ENCODE measurements at places on chromosomes 7 and 10.

DNA sequence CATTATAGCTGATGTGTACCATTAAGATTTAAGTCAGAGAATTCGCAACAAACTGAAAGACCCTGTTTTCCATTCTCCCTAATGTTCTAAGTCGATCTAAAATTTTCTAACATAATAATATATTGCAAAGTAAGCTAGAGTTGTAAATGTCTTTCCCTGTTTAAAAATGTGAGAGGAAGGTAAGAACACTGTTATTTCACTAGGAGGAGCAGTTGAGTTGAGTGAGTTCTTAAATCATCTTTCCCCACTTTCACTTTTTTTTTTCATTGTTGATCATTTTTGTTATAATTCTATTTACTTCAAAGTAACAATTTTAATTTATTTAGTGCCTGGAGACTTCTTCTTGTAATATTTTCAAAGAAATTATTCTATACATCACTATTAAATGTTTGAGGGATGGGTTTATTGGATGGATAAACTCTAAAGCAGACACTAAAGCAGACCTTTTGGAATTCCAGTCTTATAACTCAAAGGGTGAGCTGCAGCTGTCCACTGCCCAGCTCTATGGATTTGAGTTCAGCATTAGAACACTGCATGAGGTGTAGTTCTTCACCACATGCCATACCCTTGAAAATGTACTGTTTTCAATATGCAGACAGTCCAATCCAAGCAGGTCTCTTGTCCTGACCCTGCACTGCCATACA, 181.3 kb upstream of the FZD1 start:
- no peak for DNase-seq

DNA sequence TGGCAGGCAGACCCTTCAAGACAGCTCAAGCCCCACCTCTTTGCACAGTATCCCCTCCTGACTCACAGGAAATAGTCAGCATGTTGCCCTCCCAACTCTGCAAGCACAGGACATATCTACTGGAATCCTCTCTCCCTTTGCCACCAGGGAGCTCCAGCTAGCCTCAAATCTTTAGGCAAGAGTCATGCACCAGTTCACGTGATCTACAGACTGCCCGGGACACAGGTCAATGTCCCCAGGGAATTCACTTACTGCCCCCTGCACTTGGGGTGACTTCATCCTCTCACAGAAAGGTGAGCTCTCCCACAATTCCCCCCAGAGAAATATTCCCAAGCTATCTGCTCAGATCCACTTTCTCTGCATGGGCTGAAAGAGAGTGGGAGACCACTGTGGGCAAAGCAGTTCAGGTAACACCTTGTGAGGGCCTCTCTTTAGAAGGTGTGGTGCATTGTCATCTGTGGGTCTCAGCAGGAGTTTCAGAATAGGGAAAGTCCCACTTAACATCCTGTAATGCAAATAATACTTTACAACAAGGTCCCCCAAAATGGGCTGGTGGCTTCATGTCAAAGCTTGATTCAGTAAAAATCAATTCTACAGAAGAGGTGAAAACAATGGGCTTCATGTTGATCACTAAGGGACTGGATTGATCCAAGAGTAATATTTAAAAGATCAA, 129.9 kb downstream of the NOC3L start:
- DNase-seq, result no peak

DNA sequence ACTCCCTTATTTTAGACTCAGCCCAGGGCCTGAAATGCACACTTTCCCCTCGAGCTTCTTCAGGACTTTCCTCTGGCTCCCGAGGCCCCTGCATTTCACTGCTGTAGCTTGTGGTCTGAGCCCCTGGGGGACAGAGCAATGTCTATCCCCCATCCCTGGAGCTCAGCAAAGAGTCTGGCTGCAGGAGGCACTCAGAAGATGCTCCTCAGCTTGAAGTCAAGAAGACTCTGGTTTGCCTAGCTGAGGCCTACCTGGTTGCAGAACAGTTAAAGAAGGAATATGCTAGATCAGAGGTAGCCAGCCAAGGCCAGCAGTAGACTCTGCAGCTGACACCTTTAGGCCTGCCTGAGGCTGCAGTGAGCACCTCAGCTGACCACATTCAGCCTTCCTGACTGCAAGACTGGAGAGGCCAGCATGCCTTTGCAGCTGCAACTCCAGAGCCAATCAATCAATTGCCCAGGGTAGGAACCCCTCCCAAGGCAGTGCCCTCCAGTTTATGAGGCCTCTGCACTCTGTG, 36.9 kb upstream of the IKZF1 start:
- no peak for DNase-seq

DNA sequence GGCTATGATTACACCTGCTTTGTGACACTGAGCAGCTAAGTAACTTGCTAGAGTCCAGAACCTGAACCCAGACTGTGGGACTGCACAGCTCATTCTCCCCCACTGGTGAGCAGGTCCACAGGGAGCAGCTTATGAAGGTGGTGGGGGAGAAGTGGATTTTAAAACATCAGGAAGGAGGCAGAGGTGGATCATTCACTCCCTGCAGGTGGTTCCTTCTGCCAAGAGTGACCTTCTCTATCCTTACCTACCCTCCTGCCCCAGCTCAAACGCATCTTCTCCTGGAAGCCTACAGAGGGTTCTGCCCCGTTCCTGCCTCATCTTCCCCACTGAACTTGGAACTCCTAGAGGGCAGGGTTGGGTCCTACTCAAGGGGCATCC, 539 bp upstream of the FAM241B start:
- DNase-seq, result no peak

DNA sequence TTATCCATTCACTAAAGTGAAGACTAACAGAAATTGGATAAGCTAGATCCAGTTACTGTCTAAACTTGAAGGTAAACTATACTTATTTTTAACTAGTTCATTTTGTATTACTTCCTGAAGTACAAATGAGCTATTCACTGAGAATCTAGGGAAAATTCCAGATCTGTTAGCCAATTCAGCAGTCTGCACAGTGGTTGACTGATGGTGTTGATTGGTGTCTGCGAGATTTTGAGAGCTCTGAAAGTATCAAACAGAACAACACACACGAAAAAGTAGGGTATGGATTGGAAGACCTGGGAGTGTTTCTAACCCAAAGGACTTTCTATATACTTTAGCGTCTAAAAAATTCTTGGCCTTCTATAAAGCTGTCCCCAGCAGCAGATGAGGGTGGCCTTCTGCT, 33.6 kb upstream of the AGR2 start:
- no peak for DNase-seq

- no peak for DNase-seq
Observed at GRCh38 chr10:37952043-37952755, 24.2 kb downstream of the ZNF25 start.

DNA sequence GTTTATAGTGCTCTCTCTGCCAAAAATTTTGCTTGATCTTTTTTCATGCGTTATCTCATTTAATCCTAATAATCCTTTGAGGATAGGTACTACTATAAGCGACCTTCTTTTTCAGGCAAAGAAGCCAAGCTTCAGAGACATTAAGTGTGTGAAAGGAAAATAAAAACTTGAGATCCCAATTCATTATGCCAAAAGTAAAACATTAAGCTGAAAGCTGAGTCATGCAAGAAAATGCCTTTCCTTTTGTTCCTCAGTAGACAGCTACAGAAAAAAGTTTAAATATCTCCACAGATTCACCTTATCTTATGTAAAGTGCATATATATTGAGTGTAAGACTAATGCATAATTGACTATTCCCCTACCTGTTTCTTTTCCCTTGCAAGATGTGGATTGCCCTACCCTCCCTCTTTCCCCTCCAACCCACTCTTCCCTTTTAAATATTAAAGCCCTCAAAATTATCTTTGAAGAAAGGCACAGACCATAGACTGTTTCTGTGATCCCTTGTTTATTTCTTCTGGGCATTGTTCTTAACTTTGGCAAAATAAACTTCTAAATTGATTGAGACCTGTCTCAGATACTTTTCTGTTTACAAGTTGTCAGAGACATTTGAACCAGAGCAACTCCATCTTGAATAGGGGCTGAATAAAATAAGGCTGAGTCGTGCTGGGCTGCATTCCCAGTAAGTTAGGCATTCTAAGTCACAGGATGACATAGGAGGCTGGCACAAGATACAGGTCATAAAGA, 1139.9 kb upstream of the LRRN3 start:
- DNase-seq, result no peak

- no peak for DNase-seq
Observed at GRCh38 chr7:151666886-151667285, 147.2 kb upstream of the RHEB start.

GRCh38 chr7:69430384-69431021, 167.8 kb upstream of the AUTS2 start:
- no peak for DNase-seq

All from activated CD4-positive, CD25-positive, alpha-beta regulatory T cell (primary cell).